ENCODE measurements at places on chromosomes 6 and 20. TPM values are rescaled to one million over a fixed set of nuclear protein-coding genes. Genes with fewer than 3 reads are reported as not detected.

The PPP1R14C gene
- not detected for total RNA-seq

The TP53TG5 gene
- not detected for total RNA-seq

- no peak for DNase-seq
Observed at GRCh38 chr20:22383156-22383555, 201.2 kb downstream of the FOXA2 start.

GRCh38 chr6:43719511-43719910 lies 31.9 kb upstream of the MRPS18A start:
- DNase-seq: no peak

- no peak for DNase-seq
Observed at GRCh38 chr6:163837691-163838431, 423.3 kb downstream of the QKI start.

GRCh38 chr6:116531675-116532570 lies 13.6 kb downstream of the TRAPPC3L start:
- DNase-seq: no peak

GRCh38 chr6:95404777-95405176 lies 172.6 kb upstream of the MANEA start:
- no peak for DNase-seq

The TAP2 gene
- 210 TPM for total RNA-seq

GRCh38 chr6:5786969-5787720 lies 219.6 kb downstream of the NRN1 start:
- no peak for DNase-seq

DNA sequence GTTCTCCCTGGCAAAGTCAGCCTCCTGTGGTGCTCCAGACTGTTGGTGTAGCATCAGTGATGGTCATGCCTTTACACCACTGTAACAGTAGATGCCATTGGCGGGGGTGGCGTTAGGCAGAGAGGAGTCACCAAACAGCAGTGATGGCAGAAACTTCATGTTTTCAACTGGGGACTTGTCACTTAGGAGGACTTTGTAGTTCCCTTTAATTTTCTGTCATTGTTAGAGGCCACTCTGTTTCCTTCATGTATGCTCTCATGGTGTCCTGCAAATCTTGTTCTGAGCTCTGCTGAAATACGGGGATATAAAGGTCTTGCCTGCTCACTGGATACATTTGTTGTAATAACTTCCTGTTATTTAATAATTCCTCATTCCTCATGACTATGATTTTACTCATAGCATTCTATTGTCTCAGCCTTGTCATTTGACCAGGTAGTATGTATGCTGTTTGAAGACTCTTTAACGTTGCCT lies 4.6 kb downstream of the MAP3K4 start:
- DNase-seq: no peak

The ECT2L gene
- total RNA-seq: not detected

The MAPK14 gene
- total RNA-seq: 57.3 TPM

GRCh38 chr20:43507150-43508080 lies at the start of gene L3MBTL1:
L3MBTL1 (plus strand) TSS chr20:43507697; CDS start chr20:43513504, 5,807 bp downstream.
- DNase-seq: peak; percentile 44

- no peak for DNase-seq
Observed at GRCh38 chr6:111825439-111826086, 47.7 kb downstream of the FYN start.

The POU5F1 gene
- total RNA-seq: 0.22 TPM

DNA sequence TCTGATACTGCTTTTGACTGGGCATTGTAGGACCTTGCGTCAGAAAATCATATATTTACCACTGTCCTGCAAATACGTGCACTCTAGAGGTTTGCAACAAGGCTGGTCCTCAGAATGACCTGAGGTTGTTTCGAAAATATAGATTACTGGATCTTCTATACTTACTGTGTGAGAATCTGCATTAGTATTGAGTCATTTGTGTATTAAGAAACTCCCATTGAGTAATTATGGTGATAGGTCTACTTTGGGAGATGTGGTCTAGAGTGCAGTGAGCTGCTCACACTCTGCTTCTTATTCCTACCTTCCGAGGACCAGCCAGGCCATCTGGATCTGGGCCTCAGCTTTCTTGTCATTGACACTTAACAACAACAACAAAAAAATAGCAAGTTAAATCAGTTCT lies 9.6 kb downstream of the KLHL32 start:
- DNase-seq: no peak

- no peak for DNase-seq
Observed at GRCh38 chr6:53679446-53679933, 13.9 kb upstream of the KLHL31 start.

- no peak for DNase-seq
Observed at GRCh38 chr6:227074-227782, 65.1 kb upstream of the DUSP22 start.

DNA sequence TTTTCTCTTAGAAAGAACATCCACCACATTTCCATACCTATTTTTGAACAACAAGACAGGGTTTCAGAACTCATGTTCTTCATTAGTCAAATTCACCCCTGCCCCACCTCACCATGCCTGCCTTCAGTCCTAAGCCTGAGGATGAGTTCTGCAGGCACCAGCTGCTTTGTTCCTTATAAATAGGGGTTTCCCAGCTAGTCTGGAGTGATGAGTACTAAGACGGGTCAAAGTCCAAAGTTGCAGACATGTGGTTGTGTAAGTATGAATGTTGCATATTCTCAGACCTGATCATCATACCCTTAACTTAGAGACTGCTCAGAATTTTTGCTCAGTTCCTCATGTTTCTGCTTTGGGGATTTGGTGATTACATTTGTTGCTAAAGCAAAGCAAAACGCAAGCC lies 257.7 kb upstream of the CDYL start:
- DNase-seq: no peak

- DNase-seq: no peak
Observed at GRCh38 chr6:132081338-132081737, 130.2 kb upstream of the CCN2 start.

GRCh38 chr6:69907981-69908498 lies 41.7 kb downstream of the COL19A1 start:
- no peak for DNase-seq

The PRPH2 gene
- total RNA-seq: 0.08 TPM

The CDSN gene
- total RNA-seq: not detected

DNA sequence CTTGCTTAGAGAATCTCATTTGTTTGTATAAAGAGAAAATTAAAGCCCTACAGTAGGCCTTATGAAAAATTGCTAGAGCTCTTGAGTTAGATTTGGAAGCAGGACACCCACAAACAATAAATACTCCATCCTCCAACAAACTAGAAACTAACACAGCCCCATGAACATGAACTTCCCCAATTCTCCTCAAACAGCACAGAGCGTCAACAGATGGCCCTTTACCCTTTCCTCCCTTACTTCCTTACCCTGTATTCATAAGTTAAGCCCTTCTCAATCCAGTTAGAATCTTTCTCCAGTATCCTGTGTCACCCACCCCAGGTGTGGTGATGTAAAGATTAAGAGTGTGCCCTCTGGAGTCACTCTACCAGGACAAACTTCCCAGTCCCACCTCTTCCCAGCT lies 113.7 kb downstream of the UNC5CL start:
- no peak for DNase-seq

DNA sequence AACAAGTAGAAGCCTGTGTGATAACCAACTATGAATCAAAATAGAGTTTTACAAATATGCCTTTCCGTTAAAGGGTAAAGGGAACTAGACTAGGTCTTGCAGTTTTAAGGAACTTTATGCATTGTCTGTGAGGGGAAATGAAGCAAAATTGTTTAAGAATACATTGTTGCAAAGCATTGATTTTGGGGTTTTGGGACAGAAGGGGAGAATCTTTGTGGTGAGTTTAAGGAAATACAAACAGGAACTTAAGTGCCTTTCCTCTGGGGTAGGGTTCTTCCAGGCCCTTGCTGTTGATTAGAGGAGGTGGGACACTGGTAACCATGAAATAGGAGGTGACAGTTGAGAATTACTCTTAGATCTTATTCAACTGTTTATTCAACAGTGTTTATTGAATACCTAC lies 4.7 kb downstream of the MAPK14 start:
- no peak for DNase-seq

DNA sequence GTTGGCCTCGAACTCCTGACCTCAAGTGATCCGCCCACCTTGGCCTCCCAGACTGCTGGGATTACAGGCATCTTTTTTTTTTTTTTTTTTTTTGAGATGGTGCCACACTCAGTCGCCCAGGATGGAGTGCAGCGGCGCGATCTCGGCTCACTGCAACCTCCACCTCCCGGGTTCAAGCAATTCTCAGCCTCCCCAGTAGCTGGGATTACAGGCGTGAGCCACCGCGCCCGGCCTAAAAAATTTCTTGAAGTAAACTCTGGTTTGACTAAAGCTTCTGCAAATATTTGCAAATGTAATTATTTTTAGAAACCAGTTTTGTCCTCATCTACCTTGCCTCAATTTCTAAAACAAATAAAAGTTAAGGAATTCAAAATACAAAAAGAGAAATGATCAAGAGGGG lies 1.2 kb downstream of the IBTK start:
- no peak for DNase-seq

DNA sequence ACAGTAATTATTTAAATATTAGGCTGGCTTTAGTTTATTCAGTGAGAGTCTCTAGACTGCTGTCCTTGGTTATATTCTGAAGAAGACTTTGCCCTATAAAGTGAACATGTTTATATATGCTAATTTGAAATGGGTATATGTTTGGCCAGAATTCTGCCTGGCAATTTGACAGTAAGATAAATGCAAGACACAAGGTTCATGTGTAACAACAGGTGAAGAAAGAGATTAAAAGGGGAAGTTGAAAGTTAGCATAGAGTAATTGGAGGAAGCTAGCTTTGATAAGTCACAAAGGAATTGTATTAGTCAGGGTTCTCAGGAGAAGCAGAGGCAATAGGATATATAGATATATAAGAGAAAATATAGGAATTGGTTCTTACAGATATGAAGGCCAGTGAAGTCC lies 191.4 kb downstream of the CENPW start:
- DNase-seq: no peak

DNA sequence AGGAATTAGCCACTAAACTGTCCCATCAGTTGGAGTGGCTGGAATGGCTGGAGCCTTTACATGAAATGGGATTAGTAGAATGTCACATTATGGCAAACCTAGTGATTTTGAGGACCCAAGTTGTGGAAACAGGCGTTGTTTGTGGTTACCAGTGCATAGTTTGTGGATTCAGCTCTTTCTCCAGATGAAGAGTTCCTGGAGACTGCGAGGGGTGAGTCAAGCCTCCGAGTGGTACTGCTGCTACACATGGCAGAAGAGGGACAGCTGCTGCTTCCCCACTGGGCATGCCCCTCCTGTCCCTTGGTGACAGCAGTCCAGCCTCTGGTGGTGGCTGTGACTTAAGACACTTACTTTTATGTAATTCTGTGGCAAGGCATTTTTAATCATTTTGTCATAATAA lies 94.2 kb upstream of the SCP2D1 start:
- DNase-seq: no peak

The ZNF76 gene
- 66.0 TPM for total RNA-seq

GRCh38 chr6:138086573-138087196 lies 20.5 kb downstream of the PERP start:
- no peak for DNase-seq

DNA sequence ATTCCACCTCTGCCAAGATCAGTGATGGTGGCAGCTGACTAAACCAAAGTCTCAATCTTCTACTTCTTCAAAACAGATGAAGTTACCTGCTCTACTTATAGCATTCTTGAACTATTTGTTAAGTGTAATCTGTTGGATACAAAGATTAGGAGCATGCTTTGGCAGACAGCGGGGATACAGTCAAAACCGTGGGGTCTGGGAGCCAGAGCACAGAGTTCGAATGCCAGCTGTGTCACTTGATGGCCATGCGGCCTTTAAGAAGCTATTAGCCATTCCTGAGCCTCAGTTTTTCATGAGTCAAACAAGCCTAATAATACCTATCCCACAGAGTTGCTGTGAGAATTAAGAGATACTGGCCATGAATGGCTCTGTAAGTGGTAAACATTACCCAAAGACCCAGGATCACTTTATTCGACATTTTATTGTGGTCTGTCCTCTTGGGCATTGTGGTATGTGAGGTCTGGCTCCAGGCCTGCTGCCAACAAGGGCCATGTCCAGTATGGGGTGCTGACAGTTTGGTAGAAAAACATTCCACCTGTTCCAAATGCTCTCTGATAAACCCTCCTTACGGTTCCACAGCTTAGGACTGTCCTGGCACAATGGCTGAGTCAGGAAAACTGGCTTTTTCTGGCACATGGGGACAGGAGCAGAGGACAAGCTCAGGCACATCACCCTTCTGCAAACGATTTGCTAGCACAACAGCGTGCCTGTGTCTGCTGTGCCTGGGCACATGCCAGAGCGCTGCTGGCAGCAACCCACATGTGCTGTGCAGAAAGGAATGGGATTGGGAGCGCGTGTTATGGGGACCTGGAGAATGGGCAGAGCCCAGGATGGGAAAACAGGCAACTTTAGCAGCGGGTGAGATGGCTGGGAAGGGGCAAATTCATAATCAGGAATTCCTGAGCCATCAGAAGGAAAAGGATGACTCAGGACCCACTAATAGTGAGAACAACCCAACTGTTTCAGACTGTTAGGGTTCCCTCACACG lies 15.7 kb upstream of the FAM83C start:
- DNase-seq: no peak

The APOBEC2 gene
- not detected for total RNA-seq

- no peak for DNase-seq
Observed at GRCh38 chr6:56250266-56250665, 2.9 kb upstream of the COL21A1 start.
